Retina (tissue), 1 donor: ENCODE measurements at places on chromosomes 7 and 10.

DNA sequence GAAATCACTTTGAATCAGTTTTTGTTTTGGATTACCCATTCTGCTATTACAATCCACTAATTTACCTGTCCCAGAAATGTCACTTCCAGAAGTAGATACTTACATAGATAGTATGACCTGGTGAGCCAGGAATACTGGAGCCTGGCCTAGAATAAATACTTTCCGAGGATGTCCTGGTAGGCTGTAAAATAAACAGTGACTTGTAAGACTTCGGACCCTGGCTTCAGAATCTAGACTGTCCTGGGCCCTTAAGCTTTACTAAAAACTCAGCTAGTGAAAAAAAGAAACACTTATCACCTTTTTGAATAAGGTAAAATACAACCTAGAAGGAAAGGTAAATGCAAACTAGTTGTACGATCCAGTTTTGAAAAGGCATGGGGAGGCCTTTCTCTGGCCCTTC lies 69.5 kb upstream of the AFAP1L2 start:
- no peak for DNase-seq

DNA sequence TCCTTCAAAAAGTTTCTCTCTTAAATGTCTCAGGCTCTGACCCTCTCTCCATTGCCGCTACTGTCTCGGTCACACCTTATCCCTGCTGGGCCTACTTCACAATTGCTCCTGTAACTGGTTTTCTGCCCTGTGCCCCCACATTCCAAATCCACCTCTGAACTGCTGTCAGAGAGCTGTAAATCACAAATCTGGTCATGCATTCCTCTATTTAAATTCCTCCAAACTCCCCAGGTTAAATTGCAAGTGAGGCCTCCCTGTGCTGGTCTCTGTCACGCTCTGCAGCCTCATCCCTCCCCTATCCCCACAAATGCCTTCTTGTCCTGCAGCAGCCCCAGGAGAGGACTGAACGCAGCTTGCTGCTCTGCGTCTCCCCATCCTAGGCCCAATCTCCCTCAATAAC lies 40.4 kb upstream of the CDCA7L start:
- no peak for DNase-seq

DNA sequence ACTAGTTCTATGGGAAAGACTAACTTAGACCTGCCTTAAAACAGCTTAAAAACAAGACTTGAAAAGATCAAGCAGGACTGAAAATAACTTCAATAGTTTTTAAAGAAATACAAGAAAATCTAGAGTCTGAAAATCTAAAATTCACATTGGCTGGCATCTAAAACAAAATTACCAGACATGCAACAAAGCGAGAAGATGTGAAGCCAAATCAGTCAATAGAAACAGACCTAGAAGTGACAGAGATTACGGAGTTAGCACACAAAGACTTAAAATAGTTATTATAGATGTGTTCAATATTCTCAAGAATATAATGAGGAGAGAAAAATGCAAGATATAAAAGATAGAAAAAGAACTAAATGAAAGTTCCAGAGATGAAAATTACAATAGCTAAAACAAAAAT lies 78.3 kb upstream of the DIP2C start:
- no peak for DNase-seq

DNA sequence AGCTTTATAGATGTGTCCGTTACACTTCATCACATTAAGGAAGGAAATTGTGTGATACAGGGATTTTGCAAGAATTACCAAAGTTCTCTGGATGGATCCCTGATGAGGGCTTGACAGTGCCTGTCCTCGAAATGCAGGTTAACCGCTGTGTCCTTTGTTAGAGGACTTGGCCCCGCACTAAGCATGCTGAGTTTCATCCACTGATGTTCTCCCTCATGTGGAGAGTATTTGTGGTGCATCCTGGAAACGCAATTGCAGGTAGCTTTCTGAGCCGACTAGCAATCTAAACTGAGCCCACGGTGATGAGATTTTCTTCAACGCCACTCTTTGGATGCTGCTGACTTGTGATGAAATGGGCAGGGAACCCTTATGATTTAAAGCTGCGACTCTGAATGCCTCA lies 71.9 kb upstream of the STK17A start:
- no peak for DNase-seq

DNA sequence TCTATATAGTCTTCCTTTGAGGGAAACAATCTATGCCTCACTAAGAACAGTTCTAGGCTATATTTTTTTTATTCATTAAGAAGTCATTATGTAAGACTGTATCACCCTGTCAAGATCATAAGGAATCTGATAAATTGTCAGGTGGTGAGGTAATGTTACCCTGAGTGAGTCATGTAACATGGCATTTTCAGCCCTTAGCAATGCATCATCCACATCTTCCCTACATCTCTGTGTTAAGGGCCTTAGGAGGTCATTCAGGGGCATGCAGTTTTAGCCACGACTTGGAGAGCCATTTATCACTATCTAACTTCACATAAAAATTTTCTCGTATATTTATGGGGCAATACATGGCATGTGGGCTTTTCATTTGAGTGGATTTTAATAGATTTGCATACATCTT lies 924.5 kb upstream of the MBL2 start:
- DNase-seq = no peak

DNA sequence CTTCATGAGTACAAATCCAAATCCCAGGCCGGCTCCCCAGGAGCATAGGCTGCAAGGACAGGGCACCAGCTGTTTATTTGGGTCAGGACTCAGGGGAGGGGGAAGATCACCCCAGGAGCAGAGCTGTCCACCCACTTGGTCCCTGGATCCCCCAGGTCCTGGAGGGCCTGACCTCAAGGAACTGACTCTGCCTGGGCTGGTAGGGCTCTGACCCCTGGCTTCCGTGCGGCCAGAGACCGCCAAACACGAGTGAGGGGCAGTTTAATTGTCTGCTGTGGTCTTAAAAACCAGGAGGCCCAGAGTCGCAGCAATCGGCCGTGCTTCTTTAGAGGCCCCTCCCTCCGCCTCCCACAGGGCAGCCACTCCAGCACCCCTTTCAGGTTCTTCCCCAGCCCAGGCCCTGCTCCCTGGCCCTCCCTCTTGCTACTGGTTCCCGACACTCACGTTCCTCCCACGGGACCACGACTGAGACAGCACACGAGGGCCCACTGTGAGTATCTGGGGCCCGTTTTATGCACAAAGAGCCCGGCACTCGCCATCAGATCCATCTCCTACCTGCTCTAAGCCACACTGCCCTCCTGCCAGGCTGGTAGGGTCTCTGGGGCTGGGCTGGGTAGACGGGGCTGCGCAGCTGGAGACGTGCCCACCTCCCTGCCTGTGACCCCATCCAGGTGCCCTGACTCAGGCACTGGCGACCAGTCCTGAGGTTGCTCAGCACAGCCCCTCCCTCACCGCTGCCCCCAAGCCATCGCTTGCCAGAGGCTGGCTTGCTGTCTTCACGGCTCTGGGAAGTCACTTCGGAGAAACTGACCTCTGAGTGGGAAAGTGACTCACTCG lies 30.0 kb upstream of the CFAP46 start:
- DNase-seq = peak; percentile 49

DNA sequence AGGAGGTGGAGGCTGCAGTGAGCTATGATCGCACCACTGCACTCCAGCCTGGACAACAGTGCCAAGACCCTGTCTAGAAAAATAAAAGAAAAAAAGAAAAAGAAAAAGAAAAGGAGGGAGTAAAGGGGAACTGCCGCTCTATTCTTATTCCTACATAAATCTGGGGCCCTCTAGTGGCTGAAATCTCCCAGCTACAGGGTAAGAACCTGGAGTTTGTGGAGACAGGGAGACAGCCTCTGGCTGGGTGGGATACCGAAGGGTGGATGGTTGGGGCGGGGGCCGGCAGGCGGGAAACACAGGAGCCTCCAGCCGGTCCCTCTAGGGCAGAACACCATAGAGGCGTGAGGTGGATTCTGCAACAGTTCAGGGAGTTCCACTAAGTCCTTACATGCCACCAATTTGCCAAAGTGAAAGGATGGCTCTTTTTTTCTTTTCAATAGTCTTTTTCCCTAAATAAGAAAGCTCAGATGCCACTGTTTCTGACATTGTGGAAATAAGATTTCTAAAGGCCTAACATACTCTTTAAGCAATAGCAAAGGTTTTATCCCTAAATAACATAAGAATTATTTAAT lies 117.3 kb downstream of the SVIL start:
- DNase-seq = no peak

DNA sequence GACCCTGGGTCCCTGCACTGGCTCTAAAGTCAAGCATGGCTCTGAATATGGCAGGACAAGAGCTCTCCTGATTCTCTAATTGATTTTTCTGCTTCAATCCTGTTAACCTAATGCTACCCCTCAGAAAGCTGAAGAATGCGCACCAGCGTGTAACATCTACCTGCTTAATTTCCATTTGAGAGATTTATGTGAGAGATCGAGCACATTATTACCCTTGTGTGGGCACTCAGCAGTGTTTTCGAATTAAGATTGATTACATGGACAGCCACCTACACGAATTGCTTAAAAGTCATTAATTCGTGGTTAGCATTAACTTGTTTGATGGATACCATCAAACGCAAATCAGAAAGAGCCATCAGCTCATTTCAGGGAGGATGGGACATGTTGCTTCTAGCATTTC lies 88.7 kb upstream of the PLPP4 start:
- no peak for DNase-seq

DNA sequence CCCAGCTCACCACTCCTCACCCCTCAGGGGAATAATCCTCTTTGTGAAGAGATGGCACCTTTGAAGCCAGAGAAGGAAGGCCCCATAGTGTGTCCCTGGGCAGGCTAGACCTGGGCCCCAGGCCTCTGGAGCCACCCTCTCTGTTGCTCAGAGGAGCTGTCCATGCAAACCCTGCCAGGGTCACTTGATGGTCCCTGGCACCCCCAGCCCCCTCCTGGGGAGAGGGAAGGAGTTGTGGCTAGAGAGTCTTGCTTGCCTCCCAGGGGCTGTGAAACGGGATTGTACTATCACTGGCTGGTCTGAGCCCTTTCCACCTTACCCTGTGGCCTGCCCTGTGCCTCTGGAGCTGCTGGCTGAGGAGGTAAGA lies 5.8 kb downstream of the GHRHR start:
- no peak for DNase-seq

DNA sequence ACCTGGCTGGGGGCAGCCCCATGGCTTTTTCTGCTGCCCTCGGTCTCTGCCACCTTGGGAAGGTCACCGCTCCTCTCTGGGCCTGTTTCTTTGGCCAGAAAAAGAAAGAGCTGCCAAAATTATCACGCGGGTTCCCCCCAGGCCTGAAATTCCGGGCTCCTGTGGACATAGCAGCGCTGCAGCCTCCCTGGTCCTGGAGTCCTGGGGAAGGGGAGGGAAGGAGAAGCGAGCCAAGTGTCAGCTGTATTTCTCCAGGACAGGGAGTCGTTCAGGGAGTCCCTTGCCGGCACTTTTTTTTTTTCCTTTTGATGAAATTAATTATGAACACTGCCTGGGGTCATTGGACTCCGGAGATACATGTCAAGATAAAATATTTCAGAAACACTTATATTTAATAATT lies 152.3 kb upstream of the GPR26 start:
- no peak for DNase-seq

DNA sequence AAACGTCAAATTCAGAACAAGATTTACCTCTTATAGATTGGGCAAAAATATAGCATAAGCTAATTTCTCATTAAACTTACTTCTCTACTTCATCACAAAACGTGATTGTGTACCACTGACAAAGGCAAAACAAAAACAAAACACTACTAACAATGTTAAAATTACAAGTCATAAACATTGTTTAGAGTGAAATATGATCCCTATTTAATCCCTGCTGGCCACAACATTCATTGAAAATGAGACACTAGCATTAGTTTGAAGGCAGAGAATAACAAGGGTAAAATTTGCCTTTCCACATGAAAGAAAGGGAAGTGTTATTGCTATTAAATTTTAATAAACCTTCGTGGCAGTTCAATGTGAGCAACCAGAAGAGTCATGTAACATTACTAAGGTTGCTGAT lies 45.0 kb downstream of the SEMA3A start:
- no peak for DNase-seq

DNA sequence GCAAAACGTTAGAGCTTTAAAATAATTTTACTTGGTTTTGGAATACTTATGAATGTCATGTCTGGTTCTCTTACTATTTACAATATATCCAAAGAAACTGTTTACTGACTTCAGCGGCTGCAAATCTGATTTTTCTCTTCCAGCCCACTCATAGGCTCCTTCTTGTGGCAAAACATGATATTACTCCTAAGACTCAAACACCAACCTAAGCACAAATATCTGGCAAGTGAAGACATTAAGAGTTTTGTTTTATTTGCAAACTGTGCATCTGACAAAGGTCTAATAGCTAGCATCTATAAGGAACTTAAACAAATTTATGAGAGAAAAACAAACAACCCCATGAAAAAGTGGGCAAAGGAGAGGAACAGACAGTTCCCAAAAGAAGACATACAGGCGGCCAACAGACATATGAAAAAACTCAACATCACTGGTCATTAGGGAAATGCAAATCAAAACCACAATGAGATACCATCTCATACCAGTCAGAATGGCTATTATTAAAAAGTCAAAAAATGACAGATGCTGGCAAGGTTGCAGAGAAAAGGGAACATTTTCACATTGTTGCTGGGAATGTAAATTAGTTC lies 20.3 kb upstream of the GJC3 start:
- DNase-seq = no peak

GRCh38 chr10:132607491-132607890 lies 69.9 kb downstream of the INPP5A start:
- no peak for DNase-seq

DNA sequence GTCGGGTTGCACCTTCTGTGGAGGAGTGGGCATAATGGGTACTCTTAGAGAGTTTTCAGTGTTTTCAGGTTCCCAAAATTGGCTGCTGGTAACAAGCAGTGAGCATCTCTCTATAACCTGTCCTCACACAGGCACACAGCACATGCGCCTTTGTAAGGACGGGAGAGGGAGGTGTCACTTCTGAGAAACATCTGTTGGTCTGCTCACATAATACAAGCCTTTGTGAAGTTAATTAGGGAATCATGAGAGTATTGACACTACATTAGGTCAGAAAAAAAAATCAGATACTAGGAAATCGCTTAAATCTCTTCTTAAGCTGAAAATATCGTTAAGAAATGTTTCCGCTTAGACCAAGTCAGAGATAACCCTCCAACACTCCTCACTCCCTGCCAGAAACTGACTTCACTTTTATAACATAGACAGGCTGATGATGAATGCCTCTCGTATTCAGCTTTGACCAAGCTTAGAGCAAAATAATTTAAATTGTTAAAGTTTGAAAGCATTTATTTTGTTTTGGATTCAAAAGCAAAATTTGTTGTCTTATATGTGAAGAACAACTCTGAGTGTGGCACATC lies 769.7 kb downstream of the TNS3 start:
- DNase-seq = no peak

DNA sequence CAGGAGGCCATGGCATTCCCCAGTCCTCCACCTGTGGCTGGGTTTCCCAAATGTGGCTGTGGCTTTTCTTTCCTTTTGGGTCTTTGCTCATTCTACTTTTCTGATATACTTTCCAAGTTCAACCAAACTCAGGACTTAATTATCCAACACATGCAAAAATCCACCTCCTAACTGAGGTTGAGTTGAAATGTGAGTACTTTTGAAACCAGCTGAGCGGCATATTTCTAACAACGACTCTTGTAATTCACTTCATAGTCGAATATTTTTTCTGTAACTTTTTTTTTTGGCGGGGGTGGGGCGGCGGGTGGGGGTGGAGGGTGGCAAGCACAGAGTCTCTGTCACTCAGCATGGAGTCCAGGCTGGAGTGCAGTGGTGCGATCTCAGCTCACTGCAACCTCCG lies 165.2 kb upstream of the PITRM1 start:
- no peak for DNase-seq

GRCh38 chr7:27142580-27143022 lies 880 bp downstream of the HOXA5 start:
- no peak for DNase-seq
